ENCODE measurements at places on chromosomes 5 and 9. TPM values are rescaled to one million over a fixed set of nuclear protein-coding genes. Genes with fewer than 3 reads are reported as not detected.
A peak's percentile ranks its signal among the peaks of the same experiment; 100 is the strongest.

DNA sequence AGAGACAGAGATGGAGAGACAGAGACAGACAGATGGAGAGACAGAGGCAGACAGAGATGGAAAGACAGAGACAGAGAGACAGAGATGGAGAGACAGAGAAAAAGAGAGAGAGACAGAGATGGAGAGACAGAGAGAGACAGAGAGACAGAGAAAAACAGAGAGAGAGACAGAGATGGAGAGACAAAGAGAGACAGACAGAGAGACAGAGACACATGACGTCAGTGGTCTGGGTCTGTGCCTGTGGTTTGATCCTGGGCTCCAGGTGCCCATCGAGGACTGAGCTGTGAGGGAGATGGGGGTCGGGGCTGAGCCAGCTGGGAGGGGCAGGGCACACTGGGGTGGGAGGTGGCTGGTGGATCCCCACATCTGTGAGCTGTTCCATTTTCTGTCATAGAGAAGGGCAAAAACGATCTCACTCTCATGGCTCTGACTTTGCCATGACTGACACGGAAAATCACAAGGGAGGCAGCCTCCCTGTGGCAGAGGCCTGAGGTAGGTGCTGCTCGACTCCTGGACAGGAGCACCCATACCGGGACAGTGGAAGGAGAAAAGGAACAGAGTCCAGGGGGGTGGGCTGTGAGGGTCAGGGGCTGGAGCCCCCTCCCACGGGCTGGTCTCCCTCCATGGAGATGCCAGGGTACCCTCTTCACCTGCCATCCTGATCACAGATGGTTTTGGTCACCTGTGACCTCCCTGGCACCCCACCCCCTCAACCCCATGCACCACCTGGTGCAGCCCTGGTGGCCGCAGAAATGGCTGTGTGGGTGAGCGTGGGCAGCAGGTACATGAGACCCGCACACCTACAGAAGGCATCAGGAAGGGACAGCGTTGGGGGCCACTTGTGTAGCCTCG lies 28.8 kb downstream of the GLT6D1 start:
- no peaks in the 10 kb centered on the region for H3K4me1 ChIP-seq
- H3K4me3 ChIP-seq, result no peak overlapping the region
- H3K36me3 ChIP-seq, result no peaks in the 10 kb centered on the region
- H3K27ac ChIP-seq, result no peak overlapping the region
- H3K27me3 ChIP-seq, result no peaks in the 10 kb centered on the region

- H3K36me3 ChIP-seq, result no peaks in the 10 kb centered on the region
- no peak for DNase-seq
- H3K4me3 ChIP-seq, result no peak overlapping the region
- no peak overlapping the region for H3K27ac ChIP-seq
Measured at GRCh38 chr9:120690372-120690771, 23.9 kb downstream of the MEGF9 start.

DNA sequence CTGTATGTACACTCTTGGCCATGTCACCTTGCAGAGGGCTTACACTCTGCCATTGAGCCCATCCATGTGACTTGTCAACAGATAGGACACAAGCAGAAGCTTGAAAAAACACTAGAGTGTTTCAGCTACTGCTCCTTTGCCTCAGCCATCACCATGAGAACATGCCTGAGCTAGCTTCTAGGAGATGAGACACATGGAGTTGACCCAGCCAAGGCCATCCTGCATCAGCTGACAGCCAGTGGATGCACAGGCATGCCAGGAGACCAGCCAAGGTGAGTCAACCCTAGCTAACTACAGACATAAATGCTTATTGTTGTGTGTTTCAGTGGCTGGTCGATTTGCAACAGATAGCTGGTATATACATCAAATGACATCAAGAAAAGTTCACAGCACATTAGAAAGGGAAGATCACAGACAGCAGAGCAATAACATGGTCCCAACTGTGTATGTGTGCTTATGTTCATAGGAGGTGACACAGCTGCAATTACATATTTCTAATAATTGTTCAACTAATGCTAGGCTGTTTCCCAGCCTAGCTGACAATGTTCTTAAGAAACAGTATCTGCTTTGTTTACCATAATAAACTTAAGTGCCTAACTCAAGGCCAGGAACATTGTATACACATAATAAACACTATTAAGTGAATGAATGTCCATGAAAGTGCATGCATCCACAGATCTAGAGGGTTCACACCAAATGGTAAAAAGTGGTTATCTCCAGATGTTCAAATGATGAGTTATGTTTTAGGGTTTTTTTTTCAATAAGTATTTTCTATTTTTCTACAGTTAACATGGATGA lies 105.7 kb downstream of the SPOCK1 start:
- H3K27me3 ChIP-seq, result no peaks in the 10 kb centered on the region
- H3K4me3 ChIP-seq, result no peak overlapping the region
- no peak for DNase-seq
- no peaks in the 10 kb centered on the region for H3K36me3 ChIP-seq
- no peak overlapping the region for H3K27ac ChIP-seq

PCDHGA2 gene
- 0.11 TPM for total RNA-seq

DNA sequence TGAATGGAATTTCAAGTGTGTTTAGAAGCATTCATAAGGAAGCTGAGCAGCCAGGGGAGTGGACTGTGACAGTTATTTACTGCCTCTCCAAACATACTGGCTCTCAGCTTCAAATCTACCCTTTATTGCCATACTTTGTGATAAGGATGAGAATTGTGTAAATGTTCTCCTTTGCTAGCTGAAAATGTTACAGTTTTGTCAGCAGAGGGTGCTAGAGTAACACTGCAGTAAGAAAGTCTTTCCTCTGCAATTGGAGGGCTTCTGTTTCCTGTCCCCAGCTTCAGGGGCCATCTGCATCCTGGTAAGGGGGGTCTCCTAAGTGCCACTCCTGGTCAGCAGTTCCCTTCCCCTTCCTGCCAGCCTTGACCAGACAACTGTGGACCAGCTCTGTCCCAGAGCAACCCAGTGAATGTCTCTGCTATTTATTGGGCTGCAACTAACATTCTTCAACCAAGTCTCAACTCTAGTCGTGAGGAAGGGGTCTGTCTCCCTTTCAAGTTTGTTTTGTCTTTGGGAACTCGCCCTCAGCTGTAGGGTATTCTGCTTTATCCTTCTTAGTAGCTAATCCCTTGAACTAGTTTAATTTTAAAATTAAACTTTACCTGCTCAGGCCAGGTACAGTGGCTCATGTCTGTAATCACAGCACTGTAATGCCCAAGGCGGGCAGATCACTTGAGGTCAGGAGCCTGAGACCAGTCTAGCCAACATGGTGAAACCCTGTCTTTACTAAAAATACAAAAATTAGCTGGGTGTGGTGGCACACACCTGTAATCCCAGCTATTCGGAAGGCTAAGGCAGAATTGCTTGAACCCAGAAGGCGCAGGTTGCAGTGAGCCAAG lies 45.3 kb downstream of the RAPGEF6 start:
- no peaks in the 10 kb centered on the region for H3K27me3 ChIP-seq
- no peak overlapping the region for H3K27ac ChIP-seq
- no peak overlapping the region for H3K4me3 ChIP-seq
- H3K36me3 ChIP-seq, result peaks cover 1% of the 10 kb centered on the region

TMEM174 gene
- total RNA-seq, result not detected

DNA sequence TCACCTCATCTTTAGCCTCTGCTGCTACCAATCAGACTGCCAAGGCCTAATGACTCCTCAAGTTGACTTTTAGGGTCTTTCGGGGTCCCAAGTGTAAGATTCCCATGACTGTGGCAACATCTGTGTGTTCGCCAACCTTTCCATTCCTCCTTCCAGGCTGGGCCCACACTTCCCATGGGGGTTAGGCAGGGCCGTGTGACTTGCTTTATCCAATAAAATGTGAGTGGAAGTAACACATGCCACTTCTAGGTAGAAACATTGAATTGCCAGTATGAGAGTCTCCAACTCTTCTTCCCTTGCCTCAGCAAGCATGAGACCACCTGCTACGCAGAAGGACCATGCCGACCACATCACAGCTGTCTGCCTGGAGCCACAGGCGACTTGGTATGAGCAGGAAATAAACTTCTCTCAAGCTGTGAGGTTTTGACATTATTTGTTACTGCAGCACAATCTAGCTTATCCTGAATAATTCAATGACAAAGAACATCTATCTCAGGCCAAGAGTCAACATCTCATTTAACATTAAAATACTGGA lies 190.4 kb upstream of the IER5L start:
- no peak for DNase-seq
- H3K4me1 ChIP-seq, result no peaks in the 10 kb centered on the region
- no peaks in the 10 kb centered on the region for H3K27me3 ChIP-seq

- no peak overlapping the region for H3K27ac ChIP-seq
- H3K27me3 ChIP-seq, result no peaks in the 10 kb centered on the region
- H3K4me3 ChIP-seq, result no peak overlapping the region
- no peak for DNase-seq
Measured at GRCh38 chr9:104900871-104901270, 27.1 kb downstream of the ABCA1 start.

AFAP1L1 gene
- not detected for total RNA-seq

DNA sequence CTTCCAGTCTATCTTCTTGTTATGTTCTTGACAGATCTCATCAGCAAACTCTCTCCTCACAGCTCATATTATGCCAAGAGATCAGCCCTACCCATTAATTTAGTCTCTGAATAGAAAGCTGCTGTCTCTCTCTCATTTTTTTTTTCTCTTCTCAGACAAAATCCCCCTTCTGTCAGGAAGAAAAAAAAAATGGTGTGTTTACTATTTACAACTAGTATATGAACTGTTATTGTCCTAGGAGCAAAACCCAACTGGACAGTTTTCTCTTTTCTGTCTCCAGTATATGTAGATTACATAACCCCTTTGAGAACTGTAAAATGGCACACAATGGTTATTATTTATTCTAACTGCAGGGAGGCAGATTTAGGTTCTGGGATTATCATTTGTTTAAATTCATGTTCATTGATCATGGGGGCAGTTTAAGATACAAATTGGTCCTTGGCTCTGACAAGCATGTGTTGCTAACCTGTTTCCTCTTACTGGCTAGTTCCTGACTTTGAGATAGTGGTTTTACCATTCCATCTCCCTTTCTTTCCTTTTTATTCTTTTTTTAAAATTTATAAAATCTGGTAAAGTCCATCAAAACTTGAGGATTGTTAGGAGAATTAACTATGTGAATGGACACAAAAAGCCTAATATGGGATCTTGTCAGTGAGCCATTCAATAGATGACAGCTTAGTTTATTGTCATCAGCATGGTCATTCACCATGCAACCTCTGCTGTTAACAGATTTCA lies 210.0 kb upstream of the PAPPA start:
- DNase-seq, result no peak
- H3K4me1 ChIP-seq, result no peaks in the 10 kb centered on the region
- H3K27me3 ChIP-seq, result no peaks in the 10 kb centered on the region
- H3K36me3 ChIP-seq, result no peaks in the 10 kb centered on the region
- no peak overlapping the region for H3K27ac ChIP-seq

SPINK7 gene
- total RNA-seq, result not detected

PCDHA4 gene
- total RNA-seq, result 0.05 TPM

DNA sequence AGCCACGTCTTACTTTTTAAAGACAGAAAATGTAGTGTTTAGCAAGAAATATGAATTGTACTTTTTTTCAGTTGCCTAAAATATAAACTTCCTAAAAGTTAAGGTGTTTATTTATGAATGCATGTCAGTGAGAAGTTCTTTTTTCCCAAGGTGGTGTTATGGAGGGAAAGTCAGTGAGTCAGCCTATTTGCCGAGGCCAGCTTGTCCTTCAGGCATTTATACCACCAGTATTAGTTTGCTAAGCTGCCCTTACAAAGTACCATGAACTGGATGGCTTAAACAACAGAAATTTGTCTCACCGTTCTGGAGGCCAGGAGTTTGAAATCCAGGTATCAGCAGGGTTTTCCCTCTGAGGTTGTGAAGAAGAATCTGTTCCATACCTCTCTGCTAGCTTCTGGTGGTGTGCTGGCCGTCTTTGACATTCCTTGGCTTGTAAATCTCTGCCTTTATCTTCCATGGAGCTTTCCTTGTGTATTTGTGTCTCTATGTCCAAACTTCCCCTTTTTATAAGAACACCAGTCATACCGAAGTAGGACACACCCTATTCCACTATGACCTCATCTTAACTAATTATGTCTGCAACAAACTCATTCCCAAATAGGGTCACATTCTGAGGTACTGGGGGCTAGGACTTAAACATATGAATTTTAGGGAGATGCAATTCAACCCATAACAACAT lies 38.4 kb downstream of the PRKACG start:
- peak overlapping the region; percentile 28 for H3K4me3 ChIP-seq
- DNase-seq, result no peak
- peaks cover 46% of the 10 kb centered on the region for H3K4me1 ChIP-seq
- no peaks in the 10 kb centered on the region for H3K36me3 ChIP-seq
- H3K27me3 ChIP-seq, result no peaks in the 10 kb centered on the region
- peak overlapping the region; percentile 66 for H3K27ac ChIP-seq

GDA gene
- 0.27 TPM for total RNA-seq

DNA sequence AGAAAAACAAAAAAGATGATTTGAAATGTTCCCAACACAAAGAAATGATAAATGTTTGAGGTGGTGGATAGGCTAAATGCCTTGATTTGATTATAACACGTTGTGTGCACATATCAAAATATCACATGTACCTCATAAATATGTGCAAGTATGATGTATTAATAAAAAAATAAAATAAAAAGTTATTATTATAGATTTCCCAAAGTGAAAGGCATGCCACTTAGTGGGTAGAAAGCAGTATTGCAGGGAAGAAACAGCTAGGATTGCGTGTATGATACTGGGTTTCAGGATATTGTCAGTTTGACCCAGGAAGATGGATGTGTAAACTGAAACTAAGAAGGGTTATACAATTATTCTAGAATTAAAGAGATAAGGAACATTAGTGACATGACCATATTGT lies 3.6 kb upstream of the TMEM38B start:
- no peak overlapping the region for H3K4me3 ChIP-seq
- DNase-seq, result no peak
- H3K36me3 ChIP-seq, result no peaks in the 10 kb centered on the region
- no peaks in the 10 kb centered on the region for H3K27me3 ChIP-seq
- H3K27ac ChIP-seq, result no peak overlapping the region

CORO2A gene
- 4.9 TPM for total RNA-seq

DNA sequence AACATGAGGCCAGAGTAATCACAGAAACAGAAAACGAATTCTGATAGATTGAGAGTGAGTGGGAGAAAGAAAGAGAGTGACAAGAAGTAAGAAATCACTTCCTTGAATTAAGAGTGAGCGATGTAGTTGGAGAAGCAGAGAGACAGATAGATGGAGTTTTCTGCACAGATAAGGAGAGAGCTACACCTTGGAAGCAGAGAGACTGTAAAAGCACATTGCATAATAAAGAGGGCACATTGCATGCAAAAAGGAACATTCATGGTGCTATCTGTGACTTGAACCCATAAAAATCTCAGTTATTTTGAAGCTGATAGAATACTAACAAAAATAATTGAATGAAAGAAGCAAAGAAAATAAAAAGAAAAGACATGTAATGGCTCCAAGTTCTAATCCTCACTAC lies 943.8 kb downstream of the NR2F1-AS1 start:
- DNase-seq, result no peak
- no peaks in the 10 kb centered on the region for H3K36me3 ChIP-seq
- H3K4me1 ChIP-seq, result no peaks in the 10 kb centered on the region
- no peak overlapping the region for H3K4me3 ChIP-seq
- H3K27ac ChIP-seq, result no peak overlapping the region
- H3K27me3 ChIP-seq, result no peaks in the 10 kb centered on the region

- H3K27ac ChIP-seq, result no peak overlapping the region
- H3K4me3 ChIP-seq, result no peak overlapping the region
- no peak for DNase-seq
- H3K36me3 ChIP-seq, result no peaks in the 10 kb centered on the region
- no peaks in the 10 kb centered on the region for H3K27me3 ChIP-seq
Measured at GRCh38 chr9:115234094-115234493, 116.1 kb upstream of the TNC start.

STKLD1 gene
- 0.35 TPM for total RNA-seq

GRCh38 chr5:37807621-37808301 lies 32.1 kb downstream of the GDNF start:
- no peak for DNase-seq
- no peaks in the 10 kb centered on the region for H3K36me3 ChIP-seq
- H3K27ac ChIP-seq, result no peak overlapping the region
- peaks cover 4% of the 10 kb centered on the region for H3K4me1 ChIP-seq

QRFP gene
- total RNA-seq, result not detected

All from GM12878 (cell line).